ENCODE measurements at places on chromosomes 3 and 15.

GRCh38 chr15:44132057-44132456 is 63.0 kb downstream of the FRMD5 start:
- DNase-seq: no peak

DNA sequence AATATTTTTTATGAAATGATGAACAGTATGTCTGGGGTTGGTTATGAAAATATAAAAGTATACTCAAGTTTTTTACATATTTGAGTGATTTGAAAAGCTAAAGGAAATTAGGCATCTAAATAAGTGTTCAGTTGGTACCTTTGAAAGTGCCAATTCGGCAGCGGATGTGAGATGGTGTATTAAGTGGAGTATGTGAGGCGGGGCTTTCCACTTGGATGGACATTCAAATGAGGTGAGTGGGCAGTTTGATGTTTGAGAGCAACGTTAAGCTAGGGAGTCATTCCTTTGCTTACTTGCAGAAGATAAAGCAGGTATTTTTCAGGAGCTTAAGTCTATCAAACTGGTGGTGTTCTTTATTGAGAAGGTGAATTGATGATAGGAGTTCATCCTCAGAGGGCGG is 189.0 kb upstream of the GOLIM4 start:
- DNase-seq: no peak

- DNase-seq: no peak
These were observed 85.2 kb upstream of the POMGNT2 start for GRCh38 chr3:43191116-43191515.

DNA sequence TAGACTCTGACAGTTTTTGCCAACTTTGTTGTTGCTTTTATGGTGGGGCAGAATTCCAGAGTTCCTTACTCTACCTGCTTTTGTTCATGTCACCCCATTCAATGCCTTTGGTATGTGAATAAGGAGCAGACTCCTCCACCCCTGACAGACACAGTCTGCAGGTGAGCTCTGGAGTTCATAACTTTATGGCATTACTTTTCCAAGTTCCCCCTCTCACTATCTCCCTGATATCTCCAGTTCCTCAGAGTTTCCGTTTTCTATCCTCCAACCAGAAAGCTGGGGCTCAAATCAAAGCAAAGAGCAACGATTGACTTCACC is 23.1 kb upstream of the MTMR10 start:
- DNase-seq: no peak

GRCh38 chr3:58026598-58026997 is 18.4 kb downstream of the FLNB start:
- DNase-seq: no peak

DNA sequence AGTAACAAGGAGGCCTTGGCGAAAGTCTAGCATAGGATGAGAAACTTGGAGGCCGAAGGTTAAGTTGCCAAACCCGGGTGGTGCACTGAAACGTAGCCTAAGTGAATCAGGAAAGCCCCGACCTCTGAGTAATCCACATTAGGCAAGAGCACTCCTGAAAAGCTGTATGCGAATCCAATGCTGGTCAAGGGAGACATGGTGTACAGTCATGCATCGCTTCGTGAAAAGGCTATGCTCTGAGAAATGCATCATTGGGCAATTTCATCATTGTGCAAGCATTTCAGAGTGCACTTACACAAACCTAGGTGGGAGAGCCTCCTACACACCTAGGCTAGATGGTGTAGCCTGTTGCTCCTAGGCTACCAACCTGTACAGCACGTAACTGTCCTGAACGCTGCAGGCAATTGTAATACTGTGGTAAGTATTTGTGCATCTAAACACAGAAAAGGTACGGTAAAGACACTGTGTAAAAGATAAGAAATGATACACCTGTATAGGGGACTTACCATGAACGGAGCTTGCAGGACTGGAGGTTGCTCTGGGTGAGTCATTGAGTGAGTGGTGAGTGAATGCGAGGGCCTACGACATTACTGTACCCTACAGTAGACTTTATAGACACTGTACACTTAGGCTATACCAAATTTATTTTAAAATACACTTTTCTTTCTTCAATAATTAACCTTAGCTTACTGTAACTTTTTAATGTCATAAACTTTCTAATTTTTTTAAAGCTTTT is 222.5 kb downstream of the SHQ1 start:
- no peak for DNase-seq

DNA sequence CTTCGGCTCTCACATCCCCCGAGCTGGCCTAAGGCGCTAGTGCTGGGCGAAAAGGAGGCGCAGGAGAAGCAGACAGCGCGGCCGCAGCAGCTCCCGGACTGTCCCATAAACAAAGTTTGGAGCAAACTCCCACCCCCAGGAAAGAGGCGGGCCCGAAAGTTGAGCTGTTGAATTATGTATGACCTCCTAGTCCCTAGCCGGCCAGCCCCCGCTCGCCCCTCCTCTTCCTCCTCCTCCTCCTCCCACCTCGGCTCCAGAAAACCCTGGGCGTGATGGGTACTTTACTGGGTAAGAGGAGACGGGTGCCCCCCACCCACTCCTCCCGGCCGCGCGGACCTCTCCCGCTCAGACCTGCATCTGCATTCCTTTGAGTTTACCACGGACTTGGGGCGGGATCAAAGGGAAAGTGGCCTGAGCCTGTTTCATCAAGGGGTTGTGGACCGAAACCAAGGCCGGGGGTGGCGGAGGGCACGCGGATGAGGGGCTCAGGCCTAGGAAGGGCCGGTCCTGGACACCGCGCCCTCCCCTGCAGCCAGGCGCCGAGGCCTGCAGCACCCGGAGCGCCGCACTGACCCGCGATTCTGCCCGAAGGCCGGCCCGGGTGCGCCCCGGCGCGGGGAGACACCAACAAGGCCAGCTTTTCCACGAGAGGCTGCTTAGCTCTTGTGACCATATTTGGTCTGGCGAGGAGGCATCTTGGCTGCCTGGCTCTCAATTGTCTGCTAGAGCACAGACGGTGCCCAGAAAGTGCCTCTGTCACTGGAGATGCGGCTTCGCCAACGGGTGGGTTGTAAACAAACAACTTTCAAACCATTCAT is at the start of gene WWTR1:
TSS of gene WWTR1 (minus strand) at position 100 of the 818 bp plus-strand sequence. CDS start 719 bp downstream, outside the sequence.
- peak; percentile 48 for DNase-seq

DNA sequence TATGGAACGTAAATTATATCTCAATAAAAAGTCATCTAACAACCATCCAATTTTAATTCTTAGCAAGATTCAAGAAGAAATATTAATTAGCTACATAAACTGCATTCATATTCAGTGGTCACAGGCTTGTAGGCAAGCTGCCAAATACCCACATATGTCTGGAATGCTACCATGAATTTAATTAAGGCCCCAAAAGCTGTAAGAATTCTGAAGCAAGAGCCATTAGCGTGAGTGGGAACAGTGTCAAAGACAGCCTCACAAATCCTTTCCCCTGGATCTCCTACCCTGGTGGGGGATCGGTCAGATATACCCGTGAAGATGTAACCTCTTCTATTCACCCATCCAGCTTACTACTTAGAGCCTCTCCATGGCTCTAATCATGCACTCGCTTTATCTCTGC is 40.0 kb downstream of the ATG7 start:
- DNase-seq: no peak

GRCh38 chr15:78977591-78978347 is 32.9 kb upstream of the CTSH start:
- no peak for DNase-seq

DNA sequence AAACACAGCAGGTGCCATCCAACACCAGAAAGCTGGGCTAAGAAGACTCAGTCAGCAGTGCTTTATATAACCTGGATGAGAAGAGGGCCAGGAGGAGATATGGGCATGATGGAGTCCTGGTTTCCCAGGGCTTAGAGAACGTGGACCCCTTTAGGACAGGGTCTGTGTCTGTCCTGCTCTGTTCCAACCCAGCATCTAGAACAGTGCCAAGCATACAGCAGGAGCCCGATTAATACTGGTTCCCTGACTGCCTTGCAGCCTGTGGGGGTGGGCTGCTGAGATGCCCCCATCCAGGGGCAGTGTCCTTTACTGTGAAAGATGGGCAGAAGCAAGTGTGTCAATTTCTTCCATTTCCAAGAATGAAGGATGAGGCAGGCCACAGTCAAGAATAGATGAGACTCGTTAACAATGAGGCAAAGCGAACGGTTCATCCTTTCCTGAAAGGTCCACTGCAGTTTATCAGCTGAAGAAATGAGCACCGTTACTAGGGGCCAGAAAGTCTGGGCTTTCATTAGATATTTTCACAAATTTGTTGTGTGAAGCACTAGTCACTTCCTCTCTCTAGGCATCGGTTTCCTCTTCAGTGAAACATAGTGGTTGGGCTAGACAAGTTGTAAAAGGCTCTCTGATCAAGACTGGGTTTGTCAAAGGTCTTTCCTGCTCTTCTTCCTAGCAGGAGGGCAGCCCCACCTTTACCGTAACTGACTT is 72.0 kb upstream of the HERC1 start:
- no peak for DNase-seq

DNA sequence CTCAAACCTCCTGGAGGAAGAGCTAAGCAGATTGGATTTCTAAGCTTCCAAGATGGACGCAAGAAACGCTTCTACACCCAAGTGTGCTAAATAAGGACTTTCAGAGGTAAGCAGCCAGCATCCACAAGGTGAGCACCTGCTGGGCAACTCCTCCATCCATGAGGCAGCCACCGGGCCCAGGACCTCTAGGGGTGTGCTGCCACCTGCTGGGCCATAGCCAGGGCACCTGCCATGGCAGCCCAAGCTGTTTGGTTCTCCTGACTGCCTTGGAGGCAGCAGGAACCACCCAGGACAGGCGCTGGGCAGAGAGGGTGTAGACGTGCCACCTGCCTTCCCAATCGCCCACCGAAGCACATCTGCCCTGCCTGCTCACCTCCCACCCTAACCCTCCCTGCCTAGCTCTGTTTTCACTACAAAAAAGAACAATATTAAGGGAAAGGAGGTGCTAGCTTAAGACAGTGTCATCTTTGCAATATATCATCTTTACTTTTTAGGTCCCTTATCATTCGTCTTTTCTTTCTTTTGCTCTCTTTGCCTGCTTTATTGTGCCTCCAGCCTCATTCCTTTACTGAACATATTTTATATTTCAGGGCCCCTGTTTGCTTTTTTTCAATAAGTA is 12.9 kb downstream of the C15orf62 start:
- peak; percentile 49 for DNase-seq

- DNase-seq: no peak
These were observed 84.6 kb upstream of the KLF13 start for GRCh38 chr15:31241888-31242522.

DNA sequence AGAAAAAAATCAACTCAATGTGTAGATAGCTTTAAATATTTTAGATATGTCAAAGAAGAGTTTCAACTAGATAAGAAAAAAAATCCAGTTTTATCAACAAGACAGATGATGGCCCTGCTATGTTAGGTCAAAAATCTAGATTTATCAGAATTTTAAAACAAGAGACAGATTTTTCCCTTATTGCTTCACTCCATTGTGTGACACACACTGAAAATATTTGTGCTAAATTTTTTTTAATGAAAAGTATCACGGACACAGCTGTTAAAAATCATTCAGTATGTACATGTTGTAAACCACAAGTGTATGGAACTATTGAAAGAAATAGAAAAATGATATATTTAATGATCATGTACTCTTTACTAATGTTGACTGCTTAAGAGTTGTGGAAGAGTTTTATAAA is 43.6 kb downstream of the FOXB1 start:
- no peak for DNase-seq

DNA sequence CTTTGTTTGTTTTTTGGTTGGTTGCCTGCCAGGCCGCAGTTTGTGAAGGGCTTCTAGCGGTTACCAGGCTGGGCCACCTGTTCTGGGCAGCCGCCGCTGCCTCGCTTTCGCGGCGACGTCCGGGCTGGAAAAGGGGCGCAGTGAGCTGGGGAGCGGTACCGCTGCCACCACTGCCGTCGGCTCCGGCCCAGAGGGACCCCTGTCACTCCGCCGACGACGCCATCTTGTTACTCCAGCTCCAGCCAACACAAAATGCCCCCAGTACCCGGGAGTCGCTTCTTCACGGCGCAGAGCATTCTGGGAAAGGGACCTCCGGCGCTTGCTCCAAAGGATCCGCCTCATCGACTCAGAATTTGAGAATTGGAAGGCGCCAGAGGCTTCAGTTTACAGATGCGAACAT is 238.8 kb downstream of the CDIN1 start:
- DNase-seq: peak; percentile 69

DNA sequence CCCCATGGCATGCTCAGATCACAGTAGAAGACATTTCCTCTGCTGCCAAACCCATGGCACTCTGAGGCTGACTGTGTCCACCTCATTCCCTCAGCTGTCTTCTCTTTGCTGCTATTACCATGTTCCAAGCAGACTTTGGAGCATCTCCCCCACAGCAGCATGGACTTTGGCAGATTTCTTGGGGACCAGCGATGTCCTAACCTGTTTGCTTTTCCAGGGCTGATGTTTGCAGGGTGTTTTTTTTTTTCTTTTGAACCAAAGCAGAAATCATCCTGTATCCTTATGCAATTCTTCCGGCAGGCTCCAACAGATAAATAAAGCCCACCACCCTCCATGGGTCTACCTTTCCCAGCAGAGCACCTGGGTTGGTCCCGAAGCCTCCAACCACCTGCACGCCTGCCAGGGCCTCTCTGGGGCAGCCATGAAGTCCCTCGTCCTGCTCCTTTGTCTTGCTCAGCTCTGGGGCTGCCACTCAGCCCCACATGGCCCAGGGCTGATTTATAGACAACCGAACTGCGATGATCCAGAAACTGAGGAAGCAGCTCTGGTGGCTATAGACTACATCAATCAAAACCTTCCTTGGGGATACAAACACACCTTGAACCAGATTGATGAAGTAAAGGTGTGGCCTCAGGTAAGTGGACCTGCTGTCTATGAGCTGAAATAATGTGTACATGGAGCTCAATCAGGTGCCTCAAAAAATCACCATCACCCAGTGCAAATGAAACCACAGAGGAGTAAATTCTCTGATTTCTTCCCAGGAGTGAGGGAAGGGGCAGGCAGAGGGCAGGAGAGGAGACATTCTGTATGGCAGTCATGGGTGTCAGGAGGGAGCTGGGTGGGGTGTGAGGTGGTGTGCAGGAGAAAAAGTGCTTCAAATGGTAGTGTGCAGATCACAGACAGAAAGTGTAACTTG is at the start of gene AHSG:
TSS of gene AHSG (plus strand) at position 340 of the 916 bp plus-strand sequence. CDS start at position 422, 82 bp downstream.
- DNase-seq: no peak

DNA sequence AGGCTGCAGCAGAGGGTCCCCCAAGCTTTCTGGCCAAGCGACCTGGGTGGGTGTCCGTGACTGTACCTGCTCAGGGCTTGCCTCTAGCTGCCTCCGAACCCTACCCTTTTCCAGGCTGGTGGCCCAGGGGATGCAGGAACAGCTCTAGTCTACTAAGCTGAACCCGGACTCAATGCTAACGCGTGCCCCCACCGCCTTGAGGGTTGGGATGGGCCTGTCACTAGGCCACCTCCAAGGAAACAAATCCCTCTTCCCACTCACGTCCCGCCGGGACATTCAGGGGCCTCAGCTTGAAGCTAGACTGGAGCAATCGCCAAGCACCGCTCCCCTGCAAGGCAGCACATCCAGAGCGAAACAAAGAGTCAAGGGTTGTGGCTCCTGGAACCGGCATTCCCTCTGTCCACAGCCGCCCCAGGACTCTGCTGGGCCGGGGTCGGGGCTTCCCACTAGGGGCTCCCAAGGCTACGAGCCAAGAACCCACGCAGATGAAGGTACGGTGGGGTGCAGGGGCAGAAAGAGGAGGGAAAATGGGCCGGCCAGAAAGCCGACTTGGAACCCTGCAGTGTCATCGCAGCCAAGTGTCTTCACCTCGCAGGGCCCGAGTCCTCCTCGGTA is 2.9 kb downstream of the FBXL22 start:
- no peak for DNase-seq

- peak; percentile 20 for DNase-seq
These were observed 127.8 kb downstream of the CHDH start for GRCh38 chr3:53718462-53718861.

GRCh38 chr3:9119331-9119730 is 130.1 kb downstream of the SRGAP3 start:
- no peak for DNase-seq

GRCh38 chr3:10108091-10108490 is at the start of gene FANCD2OS:
FANCD2OS (minus strand) TSS chr3:10108255; CDS start chr3:10104774, 3,481 bp downstream.
- DNase-seq: no peak

GRCh38 chr3:26171006-26171405 is 381.1 kb downstream of the OXSM start:
- DNase-seq: no peak

All from NCI-H510A (cell line).